ENCODE measurements at places on chromosomes 5 and 9.
A peak's percentile ranks its signal among the peaks of the same experiment; 100 is the strongest.

- no peak for DNase-seq
These were observed 200.2 kb upstream of the SGCD start for GRCh38 chr5:156126716-156127115.

DNA sequence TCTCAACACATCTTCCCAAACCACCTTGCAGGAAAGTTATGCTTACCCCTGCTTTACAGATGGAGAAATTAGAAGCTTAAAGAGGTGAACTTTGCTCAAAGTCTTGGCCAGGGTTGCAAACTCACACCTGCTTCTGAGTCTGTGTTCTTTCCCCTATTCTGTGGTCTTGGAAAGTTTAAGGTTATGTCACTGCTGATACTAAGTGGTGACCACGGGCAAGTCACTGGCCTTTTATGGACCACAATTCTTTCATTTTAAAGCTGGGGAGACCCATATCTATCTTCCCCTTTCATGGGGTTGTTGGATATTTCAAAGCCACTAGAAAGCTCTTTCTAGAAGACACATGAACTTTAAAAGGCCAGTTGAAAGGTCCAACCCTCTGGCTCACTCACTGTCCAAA lies 95.4 kb upstream of the KLF4 start:
- no peak for DNase-seq

DNA sequence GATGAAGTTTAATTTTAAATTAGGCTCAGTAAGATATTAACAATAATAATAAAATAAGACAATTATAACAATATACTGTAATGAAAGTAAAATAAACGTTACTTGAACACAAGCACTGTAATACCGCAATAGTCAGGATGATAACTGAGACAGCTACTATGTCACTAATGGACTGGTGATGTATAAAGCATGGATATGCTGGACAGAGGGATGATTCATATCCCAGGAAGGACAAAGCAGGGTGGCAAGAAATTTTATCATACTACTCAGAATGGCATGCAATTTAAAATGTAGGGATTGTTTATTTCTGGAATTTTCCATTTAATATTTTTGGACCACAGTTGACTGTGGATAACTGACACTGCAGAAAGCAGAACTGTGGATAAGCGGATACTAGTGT lies 196.9 kb downstream of the VPS13A start:
- DNase-seq = no peak

DNA sequence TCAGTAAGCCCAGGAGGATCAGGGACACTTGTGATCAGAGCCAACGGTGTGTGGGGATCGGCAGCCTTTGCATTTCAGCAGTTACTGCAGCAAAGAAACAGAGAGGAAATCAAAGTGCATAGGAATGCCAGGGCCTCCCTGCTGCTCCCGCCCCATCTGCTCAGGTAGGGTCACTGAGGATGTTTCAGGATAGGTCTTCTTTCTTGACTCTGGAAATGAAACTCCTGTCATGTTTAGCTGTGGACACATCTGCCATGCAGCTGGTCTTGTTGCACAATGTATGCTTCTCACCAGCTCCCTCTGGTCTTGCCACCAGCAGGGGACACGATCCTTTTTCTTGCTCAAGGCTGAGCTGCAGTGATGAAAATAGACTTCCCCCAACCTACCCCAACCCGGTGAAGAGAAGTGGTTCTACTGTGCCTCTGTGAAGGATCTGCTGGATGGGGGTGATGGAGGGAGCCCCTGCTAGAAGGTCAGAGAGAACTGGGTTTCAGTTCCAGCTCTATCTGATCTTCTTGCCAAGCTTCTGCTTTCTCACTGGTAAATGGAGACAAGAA lies 185.2 kb upstream of the KLF4 start:
- peak; percentile 62 for DNase-seq

DNA sequence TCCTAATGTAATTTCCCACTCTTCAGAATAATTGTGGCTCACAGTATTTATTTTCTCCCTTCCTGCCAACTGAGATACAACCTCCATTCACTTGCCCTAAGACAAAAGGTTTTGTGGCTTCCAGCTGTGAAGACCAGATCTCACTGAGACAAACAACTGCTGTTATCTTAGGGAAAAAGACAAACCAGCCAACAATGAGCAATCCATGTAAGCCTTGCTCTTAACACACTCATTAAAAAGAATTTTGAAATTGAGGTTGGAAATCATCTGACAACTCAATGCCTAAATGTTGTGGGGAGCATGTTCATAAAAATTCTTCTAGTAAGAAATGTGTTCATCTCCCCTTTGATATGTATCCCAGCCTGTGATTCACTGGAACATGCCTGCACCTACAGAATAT lies 132.9 kb downstream of the ADAMTSL1 start:
- no peak for DNase-seq

DNA sequence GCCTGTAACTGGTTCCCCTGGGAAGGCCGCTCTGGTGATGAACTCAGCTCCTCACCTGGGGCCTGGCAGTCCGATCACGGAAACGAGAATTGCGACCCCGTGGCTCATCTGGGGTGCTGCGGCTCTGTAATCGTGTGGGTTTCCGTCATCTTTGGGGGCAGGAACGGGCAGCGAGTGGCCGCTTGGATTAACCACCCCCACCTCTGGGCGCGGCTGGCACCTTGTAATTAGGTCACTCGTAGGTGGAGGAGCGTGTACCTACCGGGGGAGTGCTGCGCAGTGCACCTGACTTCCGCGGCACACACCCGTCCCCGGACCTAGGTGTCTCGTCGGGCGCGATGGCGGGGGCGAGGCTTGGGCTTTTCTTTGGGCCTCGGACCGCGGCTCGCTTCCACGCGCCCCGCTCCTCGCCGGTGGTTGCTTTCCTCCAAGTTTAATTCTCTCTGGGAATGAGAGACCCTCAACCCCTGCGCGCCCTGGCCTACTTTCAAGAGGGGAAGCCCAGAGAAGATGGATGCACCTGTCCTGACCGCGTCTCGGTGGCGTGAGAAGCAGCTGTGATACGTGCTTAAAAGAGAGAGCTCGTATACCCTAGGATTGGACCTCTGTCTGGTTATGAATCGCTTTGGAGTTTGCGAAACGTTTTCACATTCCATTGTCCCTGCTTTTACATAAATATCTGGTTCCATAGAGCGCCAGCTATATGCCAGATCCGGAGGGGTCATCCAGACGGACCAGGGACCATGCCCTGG lies 744 bp upstream of the PPP2CA start:
- DNase-seq = no peak

GRCh38 chr9:22693156-22693555 lies 246.5 kb downstream of the DMRTA1 start:
- DNase-seq = no peak

- no peak for DNase-seq
These were observed 33.1 kb downstream of the ZNF366 start for GRCh38 chr5:72474046-72474500.

All from lower leg skin (tissue), 4 donors.